Lower lobe of right lung (tissue), 2 donors: ENCODE measurements at places on chromosomes 3 and 15. TPM values are rescaled to one million over a fixed set of nuclear protein-coding genes. Genes with fewer than 3 reads are reported as not detected.
A peak's percentile ranks its signal among the peaks of the same experiment; 100 is the strongest.

DNA sequence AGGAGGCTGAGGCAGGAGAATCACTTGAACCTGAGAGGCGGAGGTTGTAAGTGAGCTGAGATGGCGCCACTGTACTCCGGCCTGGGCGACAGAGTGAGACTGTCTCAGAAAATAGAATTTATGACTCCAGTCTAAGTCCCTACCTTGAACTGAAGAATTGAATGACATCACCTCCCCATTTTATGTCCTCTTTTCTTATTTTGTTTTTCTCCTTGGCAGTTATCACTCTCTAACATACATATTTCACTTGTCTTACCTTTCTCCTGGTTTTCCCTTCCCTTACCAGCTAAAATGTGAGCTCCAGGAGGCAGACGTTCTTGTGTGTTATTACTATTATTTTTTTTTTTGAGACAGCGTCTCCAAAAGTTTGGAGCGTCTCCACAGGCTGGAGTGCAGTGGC, 7.6 kb downstream of the TATDN2 start:
- H3K27me3 ChIP-seq: no peaks in the 10 kb centered on the region
- H3K4me3 ChIP-seq: no peak overlapping the region
- no peak for DNase-seq
- peaks cover 55% of the 10 kb centered on the region for H3K36me3 ChIP-seq

- no peak overlapping the region for H3K27ac ChIP-seq
- no peak for DNase-seq
- no peak overlapping the region for H3K4me3 ChIP-seq
- H3K36me3 ChIP-seq: no peaks in the 10 kb centered on the region
These were observed 154.2 kb upstream of the KCNMB2 start for GRCh38 chr3:178381971-178382448.

- H3K4me3 ChIP-seq: no peak overlapping the region
- no peaks in the 10 kb centered on the region for H3K36me3 ChIP-seq
- DNase-seq: no peak
- no peak overlapping the region for H3K27ac ChIP-seq
- no peaks in the 10 kb centered on the region for H3K27me3 ChIP-seq
These were observed 68.0 kb upstream of the STAC start for GRCh38 chr3:36312351-36312750.

DNA sequence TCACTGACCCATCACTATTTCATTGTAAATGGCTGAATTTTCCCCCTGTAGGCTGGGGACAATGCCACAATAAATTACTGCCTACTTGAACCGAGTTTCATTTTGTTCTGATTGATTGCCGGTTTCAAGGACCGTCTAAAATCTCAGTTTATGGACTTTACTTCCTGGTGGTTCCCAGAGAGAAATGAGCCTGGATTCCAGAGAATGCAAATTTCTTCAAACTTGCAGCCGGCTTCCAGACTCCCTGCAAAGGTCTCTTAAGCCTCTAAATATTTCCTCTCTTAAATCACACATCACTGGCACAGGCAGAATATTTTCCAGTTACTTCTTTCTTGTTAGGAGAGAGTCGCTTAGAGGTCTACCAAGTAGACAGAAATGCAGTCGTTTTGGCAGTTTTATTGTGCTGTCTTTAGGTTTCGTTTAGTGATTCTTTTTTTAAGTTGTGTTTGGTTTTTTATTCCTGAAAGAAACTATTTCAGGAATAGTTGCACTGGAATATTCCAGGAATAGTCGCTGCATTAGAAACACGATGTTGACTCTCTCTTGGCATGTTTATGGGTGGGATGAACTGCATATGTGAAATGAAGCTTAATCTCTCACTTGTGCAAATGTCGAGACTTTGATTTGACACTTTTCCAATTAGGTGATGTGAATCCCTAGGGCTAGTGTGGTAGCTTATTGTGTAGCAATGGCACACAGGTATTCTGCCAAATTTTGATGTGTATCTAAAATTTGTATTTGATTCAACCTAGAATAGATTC, 284.1 kb upstream of the NR2E3 start:
- H3K4me1 ChIP-seq: no peaks in the 10 kb centered on the region
- H3K4me3 ChIP-seq: no peak overlapping the region
- no peaks in the 10 kb centered on the region for H3K27me3 ChIP-seq
- DNase-seq: no peak

DNA sequence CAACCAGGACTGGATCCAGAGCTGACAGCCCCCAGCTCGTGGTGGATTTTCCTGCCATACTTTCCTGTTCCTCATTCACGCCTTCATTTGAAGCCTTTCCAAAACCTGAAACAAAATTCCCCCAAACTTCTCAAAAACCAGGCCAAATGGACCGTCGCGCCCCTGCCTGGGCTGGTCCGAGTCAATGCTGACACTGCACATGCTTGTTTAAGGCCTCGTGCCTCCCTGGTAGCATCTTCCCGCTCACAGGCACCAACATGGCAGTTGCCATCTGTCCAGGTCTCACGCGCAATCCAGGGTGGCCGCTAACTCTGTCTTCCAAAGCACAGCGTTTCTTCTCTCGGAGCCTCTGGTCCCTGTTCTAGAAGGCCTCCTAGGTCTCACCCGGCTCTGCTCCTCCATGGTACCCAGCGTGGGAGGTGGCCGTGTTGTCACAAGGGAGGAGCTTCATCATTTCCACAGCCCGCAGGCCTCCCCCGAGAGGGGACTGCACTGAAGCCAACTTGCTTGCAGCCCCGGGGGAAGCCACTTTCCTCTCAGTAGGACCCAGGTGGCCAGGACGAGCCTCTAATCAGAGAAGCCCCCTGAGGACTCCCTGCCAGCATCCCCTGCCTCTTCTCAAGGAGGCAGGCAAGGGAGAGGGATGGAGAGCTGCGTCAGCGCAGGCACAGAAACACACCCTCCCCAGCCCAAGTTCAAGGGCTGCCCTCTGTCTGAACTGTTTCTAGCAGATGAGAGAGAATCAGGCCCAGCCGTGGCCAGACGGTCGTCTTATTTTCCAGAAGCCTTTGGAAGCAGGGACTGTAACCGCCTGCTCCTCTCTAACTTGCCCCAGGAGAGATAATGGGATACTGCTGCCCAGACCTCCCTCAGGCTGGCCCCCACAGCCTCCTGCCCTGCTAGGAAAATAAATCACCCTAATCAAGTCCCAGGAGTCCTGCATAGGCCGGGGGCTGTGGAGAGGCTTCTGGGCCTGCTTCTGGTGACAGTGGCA, 152.8 kb upstream of the TLE3 start:
- no peak overlapping the region for H3K27ac ChIP-seq
- no peaks in the 10 kb centered on the region for H3K36me3 ChIP-seq
- DNase-seq: no peak
- H3K4me1 ChIP-seq: peaks cover 6% of the 10 kb centered on the region
- H3K4me3 ChIP-seq: no peak overlapping the region

DNA sequence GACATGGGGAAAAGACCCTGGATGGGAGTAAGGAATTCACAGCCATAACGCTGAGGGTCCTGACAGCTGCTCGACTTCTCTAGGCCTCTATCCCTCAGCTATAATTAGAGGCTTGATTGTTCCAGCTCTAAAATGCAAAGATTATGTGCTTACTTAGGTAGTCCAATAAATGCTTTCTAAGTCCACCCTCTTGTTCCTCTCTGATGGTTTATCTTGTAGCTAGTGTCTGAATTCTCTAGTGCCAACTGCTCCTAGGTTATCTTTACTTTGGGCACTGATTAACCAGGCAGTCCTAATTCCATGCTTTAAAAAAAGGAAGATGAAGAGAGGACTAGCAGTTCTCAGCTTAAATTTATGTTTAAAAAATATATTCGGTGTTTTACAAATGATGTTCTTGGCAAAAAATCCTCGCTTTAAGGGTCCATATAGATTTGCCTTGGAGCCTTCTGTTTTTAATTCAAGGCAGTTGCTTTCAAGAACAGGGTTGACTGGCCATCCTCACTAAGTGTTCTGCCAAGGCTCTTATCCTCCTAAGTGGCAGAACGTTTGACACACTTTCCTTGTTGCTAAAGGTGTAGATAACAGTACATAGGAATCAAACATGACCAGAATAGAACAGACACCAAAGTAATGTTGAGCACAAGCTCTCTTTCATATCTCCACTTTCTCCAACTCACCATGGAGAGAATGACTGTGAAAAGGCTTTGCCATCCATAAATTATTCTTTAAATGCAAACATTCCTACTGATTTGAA, 60.6 kb downstream of the THRB start:
- no peak overlapping the region for H3K4me3 ChIP-seq
- H3K27ac ChIP-seq: no peak overlapping the region
- no peaks in the 10 kb centered on the region for H3K4me1 ChIP-seq

GRCh38 chr3:128547368-128547987, 54.5 kb upstream of the GATA2 start:
- peaks cover 1% of the 10 kb centered on the region for H3K27me3 ChIP-seq
- no peak overlapping the region for H3K4me3 ChIP-seq
- DNase-seq: no peak

- H3K4me3 ChIP-seq: no peak overlapping the region
- H3K27ac ChIP-seq: no peak overlapping the region
- H3K36me3 ChIP-seq: no peaks in the 10 kb centered on the region
- no peaks in the 10 kb centered on the region for H3K27me3 ChIP-seq
These were observed 270.3 kb downstream of the ERC2 start for GRCh38 chr3:56197991-56198390.

DNA sequence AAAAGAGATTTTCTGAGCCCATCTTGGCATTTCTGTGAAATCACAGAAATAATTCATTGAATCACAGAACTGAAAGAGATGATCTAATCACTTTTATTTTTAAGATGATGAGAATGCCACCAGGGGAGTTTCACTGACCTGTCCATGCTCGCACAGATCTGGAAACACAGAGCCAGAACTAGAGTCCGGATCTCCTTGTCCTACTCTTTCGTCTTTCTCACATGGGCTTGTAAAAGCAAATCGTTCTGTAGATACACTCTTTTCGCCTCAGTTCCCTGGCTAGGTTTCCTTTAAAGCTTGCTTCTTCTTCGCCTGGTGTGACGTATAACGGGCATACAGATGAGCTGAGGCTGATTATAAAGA, 122.5 kb upstream of the SPRED1 start:
- H3K27me3 ChIP-seq: no peaks in the 10 kb centered on the region
- no peak for DNase-seq
- H3K36me3 ChIP-seq: no peaks in the 10 kb centered on the region
- peak overlapping the region; percentile 77 for H3K27ac ChIP-seq

The CHL1 gene
- total RNA-seq: 20.2 TPM

The APOD gene
- total RNA-seq: 91.6 TPM

The TM4SF18 gene
- total RNA-seq: 6.5 TPM

The CCDC54 gene
- total RNA-seq: not detected
